ENCODE measurements at places on chromosomes 16 and 17.

DNA sequence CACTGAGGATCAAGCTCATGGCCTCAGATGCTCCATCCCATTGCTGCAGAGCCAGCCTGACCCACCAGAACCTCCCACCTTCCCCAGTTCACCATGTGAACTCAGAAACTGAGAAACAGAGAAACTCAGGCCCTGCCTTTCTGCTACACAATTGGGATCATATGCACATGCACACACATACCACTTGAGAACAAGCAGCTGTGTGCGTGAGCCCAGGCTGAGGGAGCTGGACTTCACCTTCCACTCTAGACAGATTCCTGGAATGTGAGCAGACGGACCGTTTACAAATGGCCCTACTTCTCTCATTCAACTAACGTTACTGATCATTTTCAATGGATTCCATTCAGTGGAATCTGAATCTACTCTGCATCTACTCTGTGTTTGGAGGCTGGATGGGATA is 1.7 kb upstream of the SPEM2 start:
- no peak for DNase-seq

GRCh38 chr17:35743626-35744328 is 9.3 kb downstream of the GAS2L2 start:
- peak; percentile 80 for DNase-seq

- no peak for DNase-seq
Measured at GRCh38 chr16:55570159-55570558, 3.7 kb downstream of the CAPNS2 start.

GRCh38 chr16:22977294-22977697 is 163.3 kb downstream of the HS3ST2 start:
- DNase-seq, result peak; percentile 17

GRCh38 chr17:34377078-34377823 is 14.2 kb upstream of the CCL1 start:
- DNase-seq, result no peak

DNA sequence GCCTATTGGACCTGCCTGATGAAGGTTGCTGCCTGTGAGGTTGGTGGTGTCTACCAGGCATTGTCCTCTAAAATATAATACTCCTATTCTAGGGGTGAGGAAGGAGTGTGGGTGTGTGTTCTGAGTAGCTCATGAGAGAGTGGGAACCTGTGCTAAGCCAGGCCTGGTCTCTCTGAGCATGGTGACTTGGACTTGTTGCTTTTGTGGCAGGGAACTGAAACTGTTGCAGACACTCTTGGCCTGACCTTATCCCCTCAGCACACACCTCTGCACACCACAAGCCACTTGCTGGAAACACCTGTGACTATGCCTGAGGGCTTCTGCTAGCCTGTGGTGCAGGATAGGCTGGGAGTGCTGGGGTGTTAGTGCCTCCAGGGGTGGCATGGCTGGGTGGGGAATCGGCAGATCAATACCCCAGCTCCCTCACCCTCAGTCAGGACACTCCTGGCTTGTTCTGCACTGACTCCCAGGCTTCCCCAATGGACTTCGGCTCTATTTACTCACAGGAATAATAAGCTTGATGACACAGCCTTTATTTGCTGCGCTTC is 29.9 kb downstream of the PLCG2 start:
- no peak for DNase-seq

DNA sequence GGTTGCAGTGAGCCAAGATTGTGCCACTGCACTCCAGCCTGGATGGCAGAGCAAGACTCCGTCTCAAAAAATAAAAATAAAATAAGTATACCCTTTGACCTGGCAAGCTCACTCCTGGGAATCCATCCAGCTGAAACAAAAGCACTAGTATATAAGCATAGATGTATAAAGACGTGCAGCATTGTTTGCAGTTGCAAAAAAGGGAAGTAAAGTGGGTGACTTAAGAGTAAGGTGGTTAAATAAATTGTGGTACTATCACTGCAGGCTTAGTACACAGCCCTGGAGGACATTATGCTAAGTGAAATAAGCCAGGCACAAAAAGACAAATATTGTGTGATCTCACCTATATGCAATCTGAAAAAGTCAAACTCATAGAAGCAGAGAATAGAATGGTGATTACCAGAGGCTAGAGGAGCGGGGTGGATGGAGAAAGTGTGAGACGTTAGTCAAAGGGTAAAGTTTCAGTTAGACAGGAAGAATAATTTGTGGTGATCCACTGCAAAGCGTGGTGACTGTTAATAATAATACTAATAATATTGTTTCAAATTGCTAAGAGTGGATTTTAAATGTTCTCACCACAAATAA is 113.0 kb downstream of the MYO1D start:
- no peak for DNase-seq

GRCh38 chr16:55706739-55707384 is 51.1 kb downstream of the SLC6A2 start:
- DNase-seq, result no peak

GRCh38 chr17:13995856-13996271 is 73.4 kb upstream of the COX10 start:
- no peak for DNase-seq

- DNase-seq, result peak; percentile 88
Measured at GRCh38 chr17:73342050-73342522, 30.3 kb upstream of the CDC42EP4 start.

DNA sequence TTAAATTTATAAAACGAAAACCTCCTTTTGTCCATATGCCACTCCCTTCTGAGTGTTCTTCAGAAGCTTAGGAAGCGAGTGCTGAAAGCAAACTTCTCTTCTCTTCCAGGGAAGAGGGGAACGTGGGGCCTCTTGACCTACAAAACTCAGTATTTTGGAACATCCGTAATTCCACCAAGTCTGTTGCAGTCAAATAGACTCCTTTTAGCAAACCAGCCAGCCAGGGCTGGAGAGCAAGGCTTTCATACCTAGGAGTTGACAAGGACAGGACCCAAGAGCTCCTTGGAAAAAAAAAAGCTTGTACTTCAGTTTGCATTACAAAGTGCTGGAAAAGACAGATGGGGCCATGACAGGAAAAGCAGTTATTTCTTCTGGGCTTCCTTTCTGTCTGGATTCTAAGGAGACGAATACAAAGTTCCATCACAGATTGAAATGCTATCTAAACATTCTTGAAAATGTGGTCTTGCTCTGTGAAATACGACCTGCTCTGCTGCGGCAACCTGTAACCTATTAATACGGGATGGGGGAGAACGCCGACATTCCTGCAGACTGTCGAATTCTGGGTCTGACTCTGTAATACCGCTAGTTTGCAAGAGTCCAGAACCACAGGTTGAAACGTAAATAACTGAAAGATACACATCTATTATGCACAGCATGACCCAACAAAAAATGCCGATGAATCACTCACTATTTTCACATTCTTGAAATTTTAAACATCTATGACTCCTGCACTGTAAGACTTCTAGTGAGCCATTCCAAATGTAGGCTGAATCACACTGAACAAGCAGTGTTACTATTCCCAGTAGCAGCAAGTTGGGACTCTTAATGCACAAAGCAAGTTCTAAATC is 20.6 kb downstream of the VPS53 start:
- no peak for DNase-seq

- no peak for DNase-seq
Measured at GRCh38 chr16:87375426-87376135, 8.0 kb downstream of the FBXO31 start.

DNA sequence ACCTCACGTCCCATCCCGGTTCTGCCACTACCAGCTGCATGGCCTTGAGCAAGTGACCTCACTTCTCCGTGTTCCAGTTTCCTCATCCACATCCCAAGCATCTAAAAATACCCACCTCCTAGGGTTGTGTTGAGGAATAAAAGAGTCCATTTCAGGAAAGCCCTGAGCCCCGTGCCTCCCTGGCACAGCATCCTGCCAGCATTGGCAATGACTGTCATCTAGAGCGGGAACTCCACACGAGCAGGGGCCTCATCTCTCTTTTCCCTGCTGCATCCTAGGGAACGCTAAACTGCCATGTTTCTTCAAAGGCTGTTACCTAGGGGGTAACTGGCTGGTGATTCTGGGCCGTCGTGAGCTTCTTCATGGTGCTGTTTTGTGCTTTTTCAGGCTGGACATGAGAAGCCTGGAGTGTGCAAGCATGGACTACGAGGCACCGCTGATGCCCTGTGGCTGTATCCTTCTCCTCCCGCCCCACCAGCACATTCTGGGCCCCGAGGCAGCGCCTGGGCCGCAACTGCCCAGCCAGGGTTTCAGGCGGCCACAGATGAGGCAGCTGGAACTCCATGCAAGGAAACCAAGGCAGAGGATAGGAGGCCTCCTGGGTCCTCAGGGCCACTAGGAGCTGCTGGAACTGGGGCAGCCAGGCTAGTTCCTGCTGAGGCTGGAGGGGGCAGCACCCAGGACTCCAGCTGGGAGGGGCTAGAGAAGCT is 221.4 kb downstream of the KATNIP start:
- no peak for DNase-seq

DNA sequence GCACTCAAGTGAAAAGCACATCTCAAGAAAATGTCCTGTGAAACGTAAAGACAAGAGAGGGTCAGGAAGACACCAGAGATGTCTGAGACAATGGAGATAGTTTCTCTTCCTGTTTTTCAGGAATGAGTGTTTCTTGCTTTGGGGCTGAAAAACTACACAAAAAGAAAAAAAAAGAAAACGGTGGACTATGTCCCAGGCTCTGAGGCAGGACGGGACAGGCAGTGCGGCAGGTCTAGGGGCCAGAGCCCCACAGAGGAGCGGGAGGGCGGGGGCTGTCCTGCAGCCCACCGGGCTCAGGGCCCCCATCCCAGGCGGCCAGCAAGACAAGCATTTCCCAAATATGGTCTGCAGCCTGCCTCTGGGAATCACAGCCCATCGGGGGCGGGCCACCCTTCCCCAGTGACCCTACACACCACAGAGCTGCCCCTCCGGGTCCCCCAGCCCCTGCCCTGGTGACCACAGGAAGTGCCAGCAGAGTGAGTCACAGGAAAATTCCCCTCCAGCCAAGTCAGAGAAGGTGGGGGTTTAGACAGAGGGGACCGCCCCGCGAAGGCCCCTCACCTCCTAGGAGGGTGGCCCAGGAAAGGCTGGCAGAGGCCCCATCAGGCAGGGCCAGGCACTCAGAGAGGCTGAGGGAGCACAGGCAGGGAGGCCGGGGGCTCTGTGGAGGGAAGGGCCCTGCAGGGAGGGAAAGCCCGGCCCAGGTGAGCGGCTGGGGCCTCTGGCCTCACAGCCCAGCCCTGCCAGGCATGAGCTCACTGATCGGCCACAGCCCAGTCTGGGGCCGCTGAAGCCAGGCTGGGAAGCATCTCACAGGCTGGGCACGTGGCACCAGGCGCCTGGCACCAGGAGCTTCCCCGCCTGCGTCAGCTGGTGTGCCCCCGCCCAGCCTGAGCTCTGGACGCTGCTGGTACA is 6.3 kb downstream of the BCAR1 start:
- peak; percentile 77 for DNase-seq

All from iPS-NIHi11 (cell line).